ENCODE measurements at places on chromosomes 16 and 17.

DNA sequence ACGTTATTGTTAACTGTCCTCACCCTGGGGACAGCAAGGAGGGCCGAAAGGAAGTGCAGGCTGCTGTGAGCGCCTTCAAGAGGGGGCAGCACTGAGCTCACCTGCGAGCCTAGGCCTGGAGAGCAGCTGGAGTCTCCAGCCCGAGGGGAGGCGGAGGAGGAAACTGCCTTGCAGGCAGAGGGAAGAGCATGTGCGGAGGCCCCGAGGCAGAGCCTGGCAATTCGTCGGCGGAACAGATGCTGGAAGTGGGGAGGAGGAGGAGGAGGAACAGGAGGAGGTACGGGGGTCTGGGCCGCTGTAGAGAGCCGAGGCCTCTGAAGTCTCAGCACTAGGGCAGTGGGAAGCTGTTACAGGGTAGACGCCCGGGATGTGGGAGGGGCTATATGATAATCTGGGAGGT is 49.6 kb upstream of the PLCG2 start:
- no peak for DNase-seq

GRCh38 chr17:20979792-20980083 is 63.1 kb downstream of the USP22 start:
- DNase-seq: no peak

GRCh38 chr17:21475571-21475970 is 99.4 kb downstream of the KCNJ12 start:
- no peak for DNase-seq

DNA sequence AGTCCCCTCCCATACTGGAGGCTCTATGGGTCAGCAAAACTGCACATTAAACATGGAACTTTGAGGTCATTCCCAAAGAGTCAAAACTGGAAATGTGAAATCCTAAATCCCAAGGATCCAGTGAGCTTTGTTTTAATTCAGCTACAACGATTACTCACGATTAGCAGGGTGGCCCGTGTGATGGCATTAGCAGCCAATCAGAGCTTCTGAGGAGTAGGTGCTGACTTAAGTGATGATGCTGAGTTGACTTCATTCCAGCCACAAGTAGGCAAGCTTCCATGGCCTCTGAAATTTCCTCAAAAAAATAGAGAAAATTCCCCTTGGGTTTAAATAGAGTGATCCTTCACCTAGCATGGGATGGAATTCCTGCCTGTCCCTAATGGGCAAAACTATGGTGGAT is 28.1 kb upstream of the BEAN1 start:
- no peak for DNase-seq

DNA sequence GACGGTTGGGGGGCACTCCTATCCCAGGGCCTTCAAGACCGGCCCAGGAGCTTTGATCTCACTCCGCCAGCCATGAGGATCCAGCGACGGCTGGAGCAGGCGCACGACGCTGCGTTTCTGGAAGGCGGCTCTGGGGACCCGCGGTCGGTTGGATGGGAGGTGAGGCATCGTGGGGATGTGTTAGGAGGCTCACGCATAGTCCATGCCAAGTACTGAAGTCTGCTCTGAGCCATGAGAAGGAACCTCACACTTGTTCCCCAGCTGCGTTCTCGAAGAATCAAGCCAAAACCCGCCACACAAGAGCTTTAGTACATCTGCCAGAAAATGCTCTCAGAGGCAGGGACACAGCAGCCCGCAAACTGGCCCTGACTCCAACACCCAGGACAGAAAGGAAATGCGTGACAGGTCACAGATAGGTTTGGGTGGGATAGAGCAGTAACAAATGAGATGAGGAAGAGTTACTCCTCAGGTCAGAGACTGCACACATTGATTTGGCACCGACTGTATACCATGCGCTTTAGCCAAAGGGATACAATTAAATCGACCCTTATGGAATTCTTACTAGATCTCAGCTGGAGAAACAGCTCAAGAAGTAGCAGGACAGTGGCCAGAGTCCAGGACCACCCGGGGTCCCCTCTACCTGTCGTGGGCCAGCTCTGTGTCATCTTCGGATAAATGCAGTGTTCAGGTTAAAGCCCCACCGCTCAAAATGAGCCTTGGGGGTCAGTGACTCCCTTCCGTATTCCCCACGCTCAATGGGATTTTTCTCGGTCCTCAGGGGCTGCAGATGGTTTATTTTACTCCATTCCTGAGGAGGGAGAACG is 6.7 kb upstream of the GSG1L start:
- DNase-seq: no peak

DNA sequence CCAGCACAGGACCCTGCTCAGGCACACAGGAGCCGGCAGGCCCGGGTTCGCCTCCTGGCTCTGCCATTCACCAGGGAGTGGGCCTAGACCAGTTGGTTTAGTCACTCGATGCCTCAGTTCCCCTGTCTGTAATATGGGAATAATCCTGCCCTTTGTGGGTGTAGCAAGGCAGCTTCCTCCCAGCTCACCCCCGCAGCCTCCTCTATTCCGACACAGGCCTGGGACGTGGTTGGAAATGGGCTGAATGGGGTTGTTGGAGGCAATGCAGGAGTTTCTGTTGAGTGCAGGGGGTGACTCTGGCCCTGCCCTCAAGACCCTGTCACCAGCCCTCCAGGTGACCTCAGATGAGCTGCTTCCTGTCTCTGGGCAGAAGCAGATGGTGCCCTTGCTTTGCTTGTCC is 19.8 kb downstream of the SLC5A10 start:
- no peak for DNase-seq

DNA sequence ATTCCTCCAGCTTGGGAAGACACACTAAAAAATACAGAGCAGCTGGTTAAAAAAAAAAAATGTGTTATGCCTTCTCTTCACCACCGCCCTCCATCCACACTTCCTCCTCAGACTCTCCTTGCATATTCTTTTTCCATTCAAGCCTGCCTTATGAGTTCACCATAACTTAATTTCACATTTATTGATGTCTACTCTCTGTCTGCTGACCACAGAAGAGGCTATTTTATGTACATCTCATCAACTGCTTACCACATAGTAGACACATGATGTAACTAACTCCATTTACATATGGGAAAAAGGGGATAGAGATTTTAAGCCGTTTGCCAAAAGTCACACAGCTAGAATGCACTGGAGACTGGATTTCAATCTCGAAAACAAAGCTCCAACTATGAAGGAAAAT is 409.8 kb downstream of the CDH11 start:
- no peak for DNase-seq

DNA sequence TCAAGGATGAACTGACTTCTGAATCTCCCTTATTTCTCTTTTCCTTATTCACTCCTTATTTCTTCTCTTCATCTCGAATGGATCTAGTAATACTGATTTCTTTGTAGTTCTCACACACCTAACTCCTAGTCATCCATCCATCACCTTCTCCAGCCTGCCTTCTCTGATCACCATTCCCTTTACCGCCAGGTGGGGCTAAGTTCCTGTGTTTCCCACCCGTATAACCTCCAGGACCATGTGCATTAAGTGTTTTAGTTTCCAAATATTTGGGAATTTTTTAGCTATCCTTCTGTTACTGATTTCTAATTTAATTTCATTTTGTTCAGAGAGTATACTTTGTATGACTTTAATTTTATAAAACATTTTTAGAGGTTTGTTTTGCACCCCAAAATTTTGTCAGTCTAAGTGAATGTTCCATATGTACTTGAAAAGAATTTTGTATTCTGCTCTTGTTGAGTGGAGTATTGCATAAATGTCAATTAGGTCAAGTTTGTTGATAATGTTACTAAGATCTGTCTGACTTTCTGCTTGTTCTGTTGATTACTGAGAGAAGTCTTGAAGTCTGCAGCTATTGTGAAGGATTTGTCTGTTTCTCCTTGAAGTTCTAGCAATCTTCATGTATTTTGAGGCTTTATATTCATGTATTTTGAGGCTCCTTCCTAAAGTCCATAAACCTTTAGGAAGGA is 8.8 kb downstream of the BPTF start:
- no peak for DNase-seq
